ENCODE measurements at places on chromosomes 16 and 17. TPM values are rescaled to one million over a fixed set of nuclear protein-coding genes. Genes with fewer than 3 reads are reported as not detected.

LPO gene
- not detected for total RNA-seq

DNA sequence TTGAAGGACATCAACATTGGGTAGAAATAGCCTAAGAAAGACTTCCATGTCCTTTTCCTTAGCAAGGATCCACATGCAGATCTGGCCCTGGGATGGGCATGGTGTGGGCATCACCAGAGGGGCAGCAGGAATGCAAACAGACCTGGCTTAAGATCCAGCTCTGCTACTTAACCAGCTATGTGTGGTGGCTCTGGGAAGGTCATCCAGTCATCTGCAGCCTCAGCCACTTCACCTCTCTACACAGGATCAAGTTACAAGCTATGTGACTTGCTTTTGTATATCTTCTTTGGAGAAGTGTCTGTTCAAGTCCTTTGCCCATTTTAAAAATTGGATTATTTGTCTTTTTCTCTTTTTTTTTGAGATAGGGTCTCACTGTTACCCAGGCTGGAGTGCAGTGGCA lies 13.5 kb upstream of the ADORA2B start:
- H3K27ac ChIP-seq = no peak overlapping the region
- H3K27me3 ChIP-seq = peaks cover 15% of the 10 kb centered on the region
- DNase-seq = no peak
- H3K4me3 ChIP-seq = no peak overlapping the region

- peak overlapping the region; percentile 68 for H3K4me3 ChIP-seq
- DNase-seq = no peak
- peak overlapping the region; percentile 89 for H3K27ac ChIP-seq
- peaks cover 25% of the 10 kb centered on the region for H3K4me1 ChIP-seq
- H3K36me3 ChIP-seq = no peaks in the 10 kb centered on the region
Observed at GRCh38 chr17:45171338-45172231, 9.9 kb downstream of the HEXIM2 start.

DNA sequence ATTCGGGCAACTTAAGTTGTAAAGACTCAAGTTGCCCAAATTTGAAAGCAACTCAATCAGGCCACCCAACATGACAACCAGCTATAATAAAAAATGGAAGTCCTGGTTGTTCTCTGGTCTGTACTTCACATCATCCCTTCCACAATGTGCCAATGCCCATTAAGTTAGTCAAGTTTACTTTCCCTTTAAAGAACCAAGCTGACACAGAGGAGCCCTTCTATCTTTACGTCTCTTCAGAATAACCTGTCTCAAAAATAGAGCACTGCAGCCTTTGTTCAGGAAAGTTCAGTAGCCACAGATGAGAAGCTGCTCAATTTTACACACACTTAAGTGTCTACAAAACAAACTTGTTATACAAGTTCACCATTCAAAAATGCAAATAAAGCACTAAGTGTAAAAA lies 75.1 kb upstream of the C17orf78 start:
- H3K4me3 ChIP-seq = no peak overlapping the region
- no peak for DNase-seq
- no peaks in the 10 kb centered on the region for H3K27me3 ChIP-seq
- H3K27ac ChIP-seq = no peak overlapping the region

DNA sequence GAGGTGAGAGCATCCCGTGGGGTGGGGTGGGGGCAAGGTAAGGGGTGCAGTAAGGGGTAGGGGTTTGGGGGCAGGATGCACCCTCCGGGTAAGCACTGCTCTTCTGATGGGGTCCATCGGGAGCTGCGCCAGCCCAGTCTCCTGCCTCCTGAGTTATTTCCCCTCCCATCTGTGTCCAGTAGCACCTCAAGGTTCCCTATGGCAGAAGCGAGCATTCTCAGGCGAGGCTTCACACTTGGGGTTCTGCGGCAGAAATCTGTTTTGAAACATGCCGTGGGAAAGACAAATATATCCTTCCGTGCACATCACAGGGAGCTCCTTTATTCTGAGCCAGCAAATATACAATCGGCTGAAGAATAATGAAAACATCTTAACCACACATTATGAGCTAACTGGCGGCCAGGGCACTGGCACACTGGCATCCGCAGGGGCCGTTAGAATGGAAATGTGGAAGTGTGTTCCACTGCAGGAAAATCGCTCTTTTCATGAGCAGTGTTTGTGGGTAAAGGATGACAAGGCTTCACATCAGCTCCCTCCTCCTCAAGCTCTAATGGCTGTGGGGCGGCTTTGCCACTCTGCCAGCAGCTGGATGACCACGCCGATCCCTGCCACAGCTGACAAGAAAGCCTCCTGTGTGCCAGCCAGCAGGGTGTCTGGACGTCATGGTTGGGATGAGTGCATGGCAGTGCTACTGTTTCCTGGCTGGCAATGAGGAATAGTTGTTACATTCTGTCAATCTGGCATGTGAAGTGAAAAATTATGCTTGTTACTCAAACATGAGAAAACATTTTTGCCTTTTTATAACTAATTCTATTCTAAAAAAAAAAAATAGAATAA lies 20.0 kb downstream of the MTHFSD start:
- H3K27ac ChIP-seq = no peak overlapping the region
- peaks cover 13% of the 10 kb centered on the region for H3K36me3 ChIP-seq
- DNase-seq = no peak
- no peak overlapping the region for H3K4me3 ChIP-seq
- H3K4me1 ChIP-seq = no peaks in the 10 kb centered on the region

Data from activated CD8-positive, alpha-beta T cell treated with anti-CD3 and anti-CD28 coated beads for 36 hours (primary cell).